ENCODE measurements at places on chromosomes 1 and 21.

DNA sequence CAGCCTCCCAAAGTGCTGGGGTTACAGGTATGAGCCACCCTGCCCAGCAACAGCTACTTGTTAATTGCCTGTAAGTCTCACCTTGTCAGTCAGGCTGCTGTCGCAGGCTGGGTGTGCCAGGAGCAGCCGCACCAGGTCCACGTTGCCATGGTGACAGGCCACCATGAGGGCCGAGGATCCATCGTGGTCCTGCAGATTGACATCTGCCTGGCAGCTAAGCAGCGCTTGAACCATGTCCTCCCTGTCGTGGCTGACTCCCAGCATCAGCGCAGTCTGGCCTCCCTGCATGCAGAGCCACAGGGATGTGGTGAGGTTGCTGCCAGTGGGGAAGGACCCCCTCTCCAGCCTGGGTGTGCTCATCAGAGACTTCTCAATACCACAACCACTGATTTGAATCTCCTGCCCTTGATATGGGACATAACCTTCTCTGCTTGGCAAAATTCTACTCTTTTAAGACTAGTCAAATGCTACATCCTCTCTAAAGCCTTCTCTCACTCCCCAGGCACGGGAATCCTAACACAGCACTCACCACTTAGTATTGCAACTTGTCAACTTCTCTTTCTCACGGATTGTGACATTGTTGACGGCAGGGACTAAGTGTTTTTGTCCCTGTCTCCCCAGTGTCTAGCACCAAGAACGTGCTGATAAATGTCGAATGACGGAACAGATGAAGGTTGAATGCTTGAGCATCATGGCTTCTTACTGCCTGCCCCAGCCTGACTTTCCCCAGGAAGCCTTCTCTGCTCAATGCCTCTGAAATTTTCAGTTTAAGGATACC is 52.9 kb downstream of the L1TD1 start:
- no peak for DNase-seq

DNA sequence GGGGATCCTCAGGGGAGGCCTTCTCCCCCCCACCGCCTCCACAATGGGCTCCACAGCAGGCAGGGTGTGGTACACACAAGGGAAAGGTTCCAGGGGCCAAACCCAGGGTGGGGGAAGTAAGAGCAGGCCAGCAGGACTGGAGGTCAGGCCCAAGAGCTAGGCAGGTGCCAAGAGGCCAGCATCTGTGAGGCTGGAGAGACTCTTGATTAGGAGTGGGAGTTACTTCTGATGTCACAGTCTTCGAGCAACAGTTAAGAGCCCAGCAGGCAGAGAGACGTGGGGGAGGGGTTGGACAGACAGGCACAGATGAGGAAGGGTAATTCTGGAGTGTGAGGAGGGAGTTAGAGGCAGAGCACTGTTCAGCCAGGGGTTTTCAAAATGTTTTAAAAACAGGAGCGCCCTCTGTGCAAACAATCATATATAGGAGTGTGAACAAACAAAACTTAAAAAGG is 55.8 kb downstream of the SLC9A1 start:
- no peak for DNase-seq

DNA sequence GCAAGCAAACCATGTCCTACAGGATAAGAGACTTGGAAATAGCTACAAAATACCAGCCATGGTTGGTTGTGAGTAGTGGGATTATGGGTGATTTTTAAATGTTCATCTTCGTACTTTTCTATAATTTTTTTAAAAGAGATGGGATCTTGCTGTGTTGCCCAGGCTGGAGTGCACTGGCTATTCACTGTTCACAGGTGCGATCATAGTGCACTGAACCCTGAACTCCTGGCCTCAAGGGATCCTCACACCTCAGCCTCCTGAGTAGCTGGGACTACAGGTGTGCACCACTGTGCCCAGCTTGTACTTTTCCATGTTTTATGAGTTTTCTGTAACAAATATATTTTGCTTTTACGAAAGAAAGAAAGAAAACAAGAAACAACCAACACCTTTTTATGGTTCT is 224.2 kb downstream of the FOXD2 start:
- peak; percentile 25 for DNase-seq

DNA sequence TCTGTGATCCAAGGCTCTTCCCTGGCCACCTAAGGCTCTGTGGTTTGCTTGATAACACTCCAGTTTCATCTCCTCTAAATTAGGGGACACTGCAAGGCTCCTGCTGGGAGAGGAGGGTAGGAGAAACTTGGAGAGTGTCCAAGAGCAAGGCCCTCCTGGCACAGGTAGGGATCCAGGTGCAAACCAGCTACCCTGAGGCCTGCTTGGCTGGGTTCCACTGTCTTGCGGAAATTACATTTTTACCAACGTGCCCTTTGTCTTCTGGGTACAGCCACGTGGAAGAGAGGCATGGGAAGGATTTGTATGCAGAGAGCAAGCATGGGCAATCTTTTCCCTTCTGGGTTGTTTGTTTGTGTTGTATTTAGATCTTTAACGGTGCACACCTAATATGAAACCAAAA is 132.5 kb downstream of the PRDM2 start:
- no peak for DNase-seq

- DNase-seq, result no peak
Measured at GRCh38 chr1:161092621-161093028, 3.3 kb upstream of the NECTIN4 start.

DNA sequence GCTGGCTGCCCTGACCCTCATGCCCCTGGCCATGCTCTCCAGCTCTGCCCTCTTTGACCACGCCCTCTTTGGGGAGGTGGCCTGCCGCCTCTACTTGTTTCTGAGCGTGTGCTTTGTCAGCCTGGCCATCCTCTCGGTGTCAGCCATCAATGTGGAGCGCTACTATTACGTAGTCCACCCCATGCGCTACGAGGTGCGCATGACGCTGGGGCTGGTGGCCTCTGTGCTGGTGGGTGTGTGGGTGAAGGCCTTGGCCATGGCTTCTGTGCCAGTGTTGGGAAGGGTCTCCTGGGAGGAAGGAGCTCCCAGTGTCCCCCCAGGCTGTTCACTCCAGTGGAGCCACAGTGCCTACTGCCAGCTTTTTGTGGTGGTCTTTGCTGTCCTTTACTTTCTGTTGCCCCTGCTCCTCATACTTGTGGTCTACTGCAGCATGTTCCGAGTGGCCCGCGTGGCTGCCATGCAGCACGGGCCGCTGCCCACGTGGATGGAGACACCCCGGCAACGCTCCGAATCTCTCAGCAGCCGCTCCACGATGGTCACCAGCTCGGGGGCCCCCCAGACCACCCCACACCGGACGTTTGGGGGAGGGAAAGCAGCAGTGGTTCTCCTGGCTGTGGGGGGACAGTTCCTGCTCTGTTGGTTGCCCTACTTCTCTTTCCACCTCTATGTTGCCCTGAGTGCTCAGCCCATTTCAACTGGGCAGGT is 3.8 kb downstream of the GPR61 start:
- DNase-seq, result no peak

All from vagina (tissue), 2 donors.